ENCODE measurements at places on chromosomes 3 and 15.

- DNase-seq = no peak
Observed at GRCh38 chr3:107548601-107549000, 25.8 kb downstream of the BBX start.

DNA sequence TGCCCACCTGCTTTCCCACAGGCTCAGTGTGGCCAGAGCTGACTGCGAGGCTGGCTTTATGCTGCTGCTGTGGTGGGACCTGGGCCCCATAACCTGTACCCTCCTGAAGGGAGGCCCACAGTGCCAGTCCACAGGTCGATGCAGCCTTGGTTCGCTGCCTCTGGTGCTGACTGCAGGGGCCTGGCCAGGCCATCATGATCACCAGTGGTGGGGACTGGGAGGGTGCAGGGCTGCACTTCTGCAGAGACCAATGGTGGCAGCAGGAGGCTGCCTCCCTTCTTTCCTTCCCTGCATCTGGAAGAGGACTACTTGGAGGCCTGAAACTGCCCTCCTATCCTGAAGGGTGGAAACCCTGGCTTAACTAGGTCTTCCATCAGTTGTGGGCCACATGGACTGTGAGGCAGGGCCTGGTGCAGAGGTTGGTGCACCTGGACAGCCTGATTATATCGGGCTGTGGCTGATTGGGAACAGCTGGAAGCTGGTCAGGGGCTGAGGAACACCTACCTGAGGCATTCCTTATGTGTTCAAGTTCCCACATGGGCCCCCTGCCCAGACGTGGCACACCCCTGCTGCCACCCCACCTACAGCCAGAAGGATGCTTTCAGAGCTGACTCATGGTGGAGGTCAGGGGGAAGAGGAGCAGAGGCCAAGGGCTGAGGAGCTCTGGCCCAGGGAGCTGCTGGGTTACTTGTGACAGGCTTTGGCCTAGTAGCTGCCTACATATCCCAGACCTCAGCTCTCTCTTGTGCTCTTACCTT, 29.8 kb downstream of the POMGNT2 start:
- DNase-seq = no peak

GRCh38 chr3:45387636-45388348, 584 bp upstream of the LARS2 start:
- no peak for DNase-seq

- no peak for DNase-seq
Observed at GRCh38 chr3:120424506-120424905, 26.3 kb downstream of the FSTL1 start.

DNA sequence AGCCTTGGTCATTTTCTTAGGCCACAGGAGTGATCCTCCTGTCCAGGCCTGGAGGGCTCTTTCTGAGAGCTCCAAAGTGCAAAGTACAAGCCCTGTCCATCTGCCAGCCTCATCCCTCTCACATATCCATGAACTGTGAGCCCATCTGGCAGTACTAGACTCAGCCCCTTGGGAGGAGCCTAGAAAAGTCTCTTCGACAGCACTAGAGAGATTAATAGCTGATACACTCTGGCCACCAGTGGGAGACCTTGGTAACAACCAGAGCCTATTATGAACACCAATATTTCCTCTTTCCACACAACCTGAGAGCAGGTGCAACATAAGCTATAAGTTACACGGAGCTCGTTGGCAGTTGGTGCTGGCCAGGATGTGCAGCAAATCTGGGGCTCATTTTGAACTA, 59.5 kb upstream of the DCLK3 start:
- DNase-seq = no peak

GRCh38 chr3:184320104-184320445, 5.7 kb downstream of the EIF4G1 start:
- DNase-seq = no peak

DNA sequence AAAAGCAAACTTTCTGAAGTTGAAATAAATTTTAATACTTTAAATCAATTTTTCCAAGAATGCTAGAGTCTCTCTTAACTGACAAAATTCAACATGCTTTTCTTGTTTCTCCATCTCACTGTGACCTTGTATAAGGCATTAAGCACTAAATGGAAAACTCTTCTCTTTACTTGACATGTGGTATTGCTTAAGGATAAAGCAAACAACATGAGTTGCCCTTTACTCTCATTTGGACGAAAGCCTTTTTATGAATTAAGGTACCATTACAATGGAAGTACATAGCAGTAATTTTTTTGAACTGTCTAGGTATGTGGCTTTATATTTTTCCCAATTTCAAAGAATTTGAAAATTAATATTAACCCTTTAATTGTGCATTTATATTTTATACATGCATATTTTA, 1.4 kb downstream of the STRIT1 start:
- DNase-seq = no peak

GRCh38 chr15:45414215-45414885, 36.0 kb upstream of the GATM start:
- DNase-seq = no peak

- DNase-seq = no peak
Observed at GRCh38 chr15:43433165-43433564, 59.8 kb downstream of the TP53BP1 start.

GRCh38 chr3:24344784-24345439, 149.7 kb downstream of the THRB start:
- DNase-seq = no peak

DNA sequence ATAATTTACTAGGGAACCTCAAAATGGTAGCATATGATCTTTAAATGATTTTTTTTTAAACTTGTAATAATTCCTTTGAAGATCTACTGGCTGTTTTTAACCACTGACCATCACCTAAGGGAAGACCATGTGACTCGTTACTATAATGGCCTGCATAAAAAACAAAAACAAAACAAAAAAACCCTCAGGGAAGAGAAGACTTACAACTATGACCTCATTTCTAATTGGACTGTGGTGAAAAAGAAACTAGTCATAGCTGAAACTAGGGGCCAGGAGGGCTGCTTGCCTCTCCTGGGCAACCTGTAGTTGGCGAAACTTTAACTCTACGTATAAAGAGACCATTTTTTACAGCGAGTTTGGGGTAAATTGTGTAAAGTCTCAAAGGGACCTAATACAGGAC, 23.0 kb downstream of the PAQR9 start:
- DNase-seq = no peak

DNA sequence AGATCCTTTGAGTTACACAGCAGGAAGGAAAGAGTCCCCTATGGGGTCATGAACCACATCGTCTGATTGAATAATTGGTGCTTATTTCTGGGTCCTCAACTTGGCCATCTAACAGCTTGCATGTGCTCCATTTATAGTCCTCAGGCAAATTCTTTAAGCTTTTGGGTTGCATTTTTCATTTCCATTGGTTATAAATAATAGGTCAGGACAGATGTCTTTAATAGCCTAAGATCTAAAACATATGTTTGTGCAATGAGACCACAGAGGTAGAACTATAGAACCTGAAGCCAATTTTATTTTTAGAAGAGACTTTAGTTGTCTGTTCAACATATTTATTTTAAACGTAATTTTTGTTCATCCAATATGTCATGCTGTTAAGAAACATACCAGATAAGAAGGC, 43.2 kb downstream of the CD200R1L start:
- DNase-seq = no peak

- no peak for DNase-seq
Observed at GRCh38 chr3:14539384-14539741, 779 bp downstream of the GRIP2 start.

GRCh38 chr3:100260081-100260684, 609 bp upstream of the TBC1D23 start:
- DNase-seq = no peak

DNA sequence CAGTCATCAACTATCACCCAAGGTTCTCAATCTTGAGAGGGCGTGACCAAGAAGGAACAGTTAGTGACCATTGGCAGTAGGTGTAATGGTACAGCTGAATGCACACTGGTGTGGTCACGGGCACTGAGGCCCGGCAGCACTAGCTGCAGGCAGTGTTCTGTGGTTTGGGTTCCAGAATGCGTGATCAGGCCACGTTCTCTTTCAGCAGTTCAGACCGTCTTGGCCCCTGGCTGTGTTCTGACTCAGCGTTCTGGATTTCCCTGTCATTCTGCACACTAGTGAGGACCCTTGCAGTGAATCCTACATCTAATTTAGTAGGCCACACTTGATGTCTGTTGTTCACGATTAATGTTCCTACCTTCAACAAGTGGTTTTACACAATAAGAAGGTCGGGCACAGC, 220.5 kb upstream of the SLCO3A1 start:
- DNase-seq = no peak

GRCh38 chr3:63911509-63911872, 692 bp downstream of the SCAANT1 start:
- DNase-seq = no peak

GRCh38 chr3:15964605-15965442, 167.0 kb upstream of the ANKRD28 start:
- no peak for DNase-seq

- no peak for DNase-seq
Observed at GRCh38 chr3:131840156-131840797, 194.5 kb downstream of the CPNE4 start.

GRCh38 chr15:71359246-71359645, 244.0 kb downstream of the THSD4 start:
- DNase-seq = no peak

GRCh38 chr15:57555270-57555669, 36.4 kb upstream of the MYZAP start:
- DNase-seq = no peak

DNA sequence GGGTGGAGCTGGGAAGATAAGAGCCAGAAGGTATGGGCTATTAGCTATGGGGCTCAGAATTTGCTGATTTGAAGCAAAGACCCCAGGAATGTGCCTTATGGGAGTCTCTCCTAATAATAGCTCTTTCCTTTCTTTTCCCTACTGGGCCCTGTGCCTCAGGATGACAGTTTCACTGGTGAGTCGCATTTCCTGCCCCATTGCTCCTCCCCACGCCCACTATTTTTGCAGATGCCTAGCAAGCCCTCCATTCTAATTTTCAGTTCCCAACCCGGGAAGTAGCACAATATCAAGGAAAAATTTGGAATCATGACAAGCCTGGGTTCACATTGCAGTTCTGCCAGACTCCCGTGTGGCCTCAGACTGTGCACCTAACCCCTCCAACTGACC, 583 bp downstream of the IL17RE start:
- DNase-seq = no peak

DNA sequence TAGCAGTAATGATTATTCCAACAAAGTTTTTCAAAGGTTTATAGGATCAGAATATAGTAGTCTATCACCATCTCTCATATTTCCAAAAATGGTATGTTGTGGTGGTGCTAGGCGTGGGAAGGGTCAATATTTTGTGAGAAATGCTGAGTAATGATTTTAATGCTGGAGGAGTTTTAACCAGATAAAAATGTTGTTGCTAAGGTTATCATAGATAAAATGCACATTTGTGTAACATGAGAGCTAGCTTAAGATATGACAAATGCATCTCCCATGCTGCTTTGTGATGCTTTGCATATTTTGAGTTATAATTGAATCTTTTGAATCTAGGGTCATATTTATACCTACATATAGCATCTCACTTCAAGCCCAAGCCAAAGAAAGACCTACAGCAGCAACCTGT, 103.9 kb upstream of the ROBO1 start:
- DNase-seq = no peak

DNA sequence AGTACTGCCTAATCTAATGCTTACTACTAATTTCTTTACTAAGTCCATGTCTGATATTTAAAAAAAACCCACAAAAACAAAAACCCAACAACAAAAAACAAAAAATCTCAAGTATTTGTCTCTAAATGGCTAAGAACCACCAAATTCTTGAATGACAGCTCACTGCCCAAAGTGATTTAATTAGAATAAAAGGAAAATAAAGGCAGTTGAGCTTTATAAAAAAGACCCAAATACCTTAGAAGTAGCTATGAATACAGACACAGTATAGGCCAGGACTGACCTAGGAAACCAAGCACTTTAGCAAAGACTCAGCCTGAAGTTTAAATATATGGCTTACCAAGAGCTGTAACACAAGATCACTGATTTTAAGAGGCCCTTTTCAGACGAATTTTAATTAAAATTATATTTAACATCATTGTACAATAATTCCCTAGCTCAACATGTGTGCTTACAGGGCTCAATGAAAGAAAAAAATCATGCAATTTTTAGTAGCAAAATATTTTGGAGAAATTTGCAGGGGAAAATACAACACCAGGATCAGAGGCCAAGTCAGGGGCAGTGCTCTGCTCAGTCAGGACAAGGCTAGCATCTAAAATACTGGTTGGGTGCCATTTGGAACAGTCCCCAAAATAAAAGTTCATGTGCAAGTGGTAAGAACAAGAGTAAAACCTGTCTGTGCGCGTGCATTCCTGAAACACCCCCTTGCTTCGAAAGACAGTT, 24.8 kb downstream of the UQCC5 start:
- no peak for DNase-seq

- DNase-seq = no peak
Observed at GRCh38 chr15:70535071-70535954, 228.0 kb downstream of the UACA start.

DNA sequence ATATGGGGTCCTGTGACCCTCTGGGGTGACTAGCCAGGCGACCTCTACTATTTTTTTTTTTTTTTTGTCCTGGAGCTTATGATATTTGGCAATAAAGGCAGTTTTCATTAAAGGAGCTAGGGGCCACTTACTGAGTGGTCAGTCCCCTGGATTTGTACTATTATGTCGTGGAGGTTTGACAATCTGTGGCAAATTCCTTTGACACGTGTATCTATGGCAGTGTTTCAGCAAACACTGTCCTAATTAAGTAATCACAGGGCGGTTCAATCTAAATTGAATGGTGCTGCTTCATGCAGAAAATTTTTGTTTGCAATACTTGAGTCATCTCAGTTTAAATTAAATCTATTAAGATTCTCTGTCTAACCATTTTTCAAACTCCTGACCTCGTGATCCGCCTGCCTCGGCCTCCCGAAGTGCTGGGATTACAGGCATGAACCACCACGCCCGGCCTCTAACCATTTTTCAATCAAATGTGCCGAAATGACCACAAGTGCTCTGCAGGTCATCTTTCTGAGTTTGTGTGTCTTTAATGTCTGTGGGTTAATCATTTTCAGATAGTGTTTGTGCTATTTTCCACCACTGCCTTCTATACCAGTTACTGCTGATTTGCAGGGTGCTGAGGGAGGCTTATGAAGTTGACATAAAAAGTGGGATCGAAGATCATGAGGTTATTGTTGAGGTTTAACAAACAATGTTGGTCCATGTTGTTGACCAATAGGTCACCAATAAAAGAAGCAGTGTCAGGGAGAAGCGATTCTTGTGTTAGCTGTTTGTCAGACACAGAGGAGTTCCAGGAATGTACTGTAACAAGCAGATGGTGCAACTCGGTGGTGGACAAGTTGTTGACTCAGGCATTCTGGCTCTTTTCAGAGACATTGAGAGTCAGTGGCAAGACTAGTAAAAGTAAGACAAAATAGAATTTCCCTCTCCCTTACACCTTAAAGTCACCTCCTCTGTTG, 18.6 kb upstream of the SLC2A2 start:
- no peak for DNase-seq

DNA sequence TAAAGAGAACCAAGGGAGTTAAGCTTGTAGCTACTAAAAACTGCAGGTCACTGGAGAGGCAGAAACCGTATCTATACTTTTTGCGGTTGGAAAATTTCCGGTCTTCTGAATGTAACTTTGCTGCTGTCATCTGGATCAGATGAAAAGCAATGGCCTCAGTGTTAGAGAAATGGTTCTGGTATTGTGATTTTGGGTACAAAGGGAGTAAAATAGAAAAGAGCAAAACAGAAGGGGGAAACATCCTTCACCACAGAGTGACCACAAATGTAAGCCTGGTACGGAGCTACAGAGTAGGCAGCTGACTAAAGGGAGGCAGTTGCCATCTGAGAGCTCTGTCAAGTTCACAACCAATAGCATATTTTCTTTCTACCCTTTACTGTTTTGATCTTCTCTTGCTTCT, 5.6 kb downstream of the CD96 start:
- no peak for DNase-seq

All from HEK293T (cell line).